ENCODE measurements at places on chromosomes 16 and 17.

GRCh38 chr16:71826533-71827017 lies 17.9 kb upstream of the AP1G1 start:
- no peak for DNase-seq

GRCh38 chr16:57483725-57484514 lies 2.4 kb downstream of the DOK4 start:
- DNase-seq, result no peak

GRCh38 chr17:78759203-78759968 lies 22.7 kb downstream of the CYTH1 start:
- DNase-seq, result no peak

DNA sequence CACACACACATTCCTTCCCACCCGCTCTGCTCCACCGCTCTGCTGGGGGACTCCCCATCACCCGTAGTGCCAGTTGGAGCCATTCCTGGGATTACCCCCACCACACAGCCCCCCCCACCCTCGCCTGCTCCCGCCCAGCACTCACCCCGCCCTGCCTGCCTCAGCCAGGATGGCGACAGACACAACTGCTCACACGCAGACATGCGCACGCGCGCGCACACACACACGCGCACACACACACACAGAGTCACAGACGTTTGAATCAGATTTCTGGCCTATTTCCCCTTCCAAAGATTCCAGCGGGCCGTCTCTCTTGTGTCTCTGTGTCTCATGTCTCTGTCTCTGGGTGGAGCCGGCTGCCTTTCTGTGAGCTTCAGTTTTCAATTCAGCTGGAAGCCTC lies 4.4 kb downstream of the CACNA1G start:
- no peak for DNase-seq

DNA sequence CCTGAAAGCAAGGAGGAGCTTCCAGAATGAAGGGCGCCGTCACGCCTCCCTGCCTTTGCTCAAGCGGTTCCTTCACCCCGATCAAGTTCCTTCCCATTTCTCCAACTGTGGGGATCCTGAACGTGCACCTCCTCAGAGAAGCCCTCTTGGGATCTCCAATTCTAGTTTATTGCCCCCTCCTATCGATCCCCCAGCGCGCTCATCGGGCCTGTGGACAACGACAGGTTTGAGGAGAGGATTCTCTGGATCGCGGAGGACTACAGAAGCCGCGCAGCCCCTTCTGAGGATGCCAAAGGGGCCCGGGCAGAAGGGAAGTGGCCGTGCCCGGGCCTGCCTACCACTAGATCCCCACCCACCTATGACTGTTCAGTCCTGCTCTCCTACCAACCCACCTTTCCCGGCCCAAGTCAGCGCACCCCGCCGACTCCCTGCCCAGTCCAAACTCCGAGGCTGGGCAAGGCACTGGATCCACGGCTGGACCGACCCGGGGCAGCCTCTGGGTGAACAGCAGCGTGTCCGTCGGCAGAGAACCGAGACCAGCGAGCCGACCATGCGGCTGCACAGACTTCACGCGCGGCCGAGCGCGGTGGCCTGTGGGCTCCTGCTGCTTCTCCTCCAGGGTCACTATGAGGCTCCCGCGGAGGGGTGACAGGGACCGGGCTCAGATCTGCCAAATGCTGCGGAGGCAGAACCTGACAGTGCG lies 12.8 kb upstream of the CES3 start:
- DNase-seq, result no peak

DNA sequence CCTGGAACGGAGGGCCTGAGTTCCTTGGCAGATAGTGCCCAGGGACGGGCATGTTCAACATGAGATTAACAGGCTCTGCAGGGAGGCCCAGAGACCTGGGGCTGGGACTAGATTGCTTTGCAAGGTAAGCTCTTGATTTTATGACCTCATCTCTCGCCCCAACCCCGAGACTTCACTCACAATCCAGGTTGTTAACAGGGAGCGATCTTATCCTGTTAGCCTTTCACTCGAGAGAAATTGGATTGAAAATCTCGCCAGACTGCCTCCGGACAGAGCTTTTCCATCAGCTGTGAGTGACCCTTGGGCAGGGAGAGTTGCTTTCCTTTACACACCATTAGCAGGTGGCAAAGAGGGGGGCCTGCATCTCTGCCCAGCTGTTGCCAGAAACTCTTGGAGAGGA lies 521.7 kb upstream of the EEF2KMT start:
- no peak for DNase-seq

DNA sequence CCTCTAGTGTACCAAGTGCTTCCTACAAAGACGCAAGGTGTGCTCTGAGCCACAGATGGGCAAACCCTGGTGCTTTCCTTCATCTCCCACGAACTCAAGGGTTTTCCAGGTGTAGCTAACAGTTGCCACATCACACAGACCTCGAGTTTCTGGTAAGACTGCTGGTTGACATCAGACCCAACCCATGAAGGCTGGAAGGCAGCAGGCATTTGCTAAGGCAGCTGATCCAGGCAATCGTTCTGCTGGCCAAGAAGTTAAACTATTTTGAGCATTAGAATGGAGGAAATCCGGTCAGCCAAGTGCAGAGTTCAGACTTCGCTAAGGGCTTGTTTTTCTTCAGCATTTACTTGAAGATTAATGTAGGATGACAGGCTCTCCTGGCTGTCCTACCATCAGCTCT lies 11.5 kb downstream of the HAS3 start:
- no peak for DNase-seq

GRCh38 chr16:29943846-29944799 lies 17.8 kb upstream of the TMEM219 start:
- DNase-seq, result peak; percentile 94

DNA sequence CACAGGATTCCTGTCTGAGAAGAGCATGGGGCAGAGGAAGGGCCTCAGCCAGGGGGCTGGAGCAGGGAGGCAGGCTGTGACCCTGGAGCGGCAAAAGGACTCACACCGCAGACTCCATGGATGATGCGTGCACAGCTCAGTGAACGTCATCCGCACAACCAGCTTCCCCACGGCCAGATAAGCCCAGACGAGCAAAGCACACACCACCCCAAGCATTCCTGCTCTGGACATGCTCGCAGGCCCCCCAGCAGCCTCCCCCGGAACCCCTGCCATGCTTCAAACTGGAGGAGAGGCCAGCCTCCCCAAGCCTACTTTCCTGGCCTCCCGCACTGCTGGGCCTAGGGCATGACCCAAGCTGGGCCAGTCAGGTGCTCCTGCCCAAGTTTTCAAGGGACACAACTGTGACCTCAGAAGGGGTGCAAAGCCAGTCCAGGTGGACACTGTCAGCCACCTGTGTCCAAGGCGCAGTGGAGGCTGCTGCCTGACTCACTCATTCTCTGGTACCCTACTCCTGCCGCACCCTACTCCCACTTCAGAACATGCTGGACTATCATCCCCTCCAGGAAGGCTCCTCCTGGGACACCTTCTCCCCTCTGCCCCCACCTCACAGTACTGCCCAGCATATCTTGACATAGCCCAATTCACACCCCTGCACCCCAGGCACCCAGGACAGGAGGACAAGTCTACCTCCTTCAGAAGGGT lies 4.8 kb downstream of the BCAR1 start:
- DNase-seq, result no peak

DNA sequence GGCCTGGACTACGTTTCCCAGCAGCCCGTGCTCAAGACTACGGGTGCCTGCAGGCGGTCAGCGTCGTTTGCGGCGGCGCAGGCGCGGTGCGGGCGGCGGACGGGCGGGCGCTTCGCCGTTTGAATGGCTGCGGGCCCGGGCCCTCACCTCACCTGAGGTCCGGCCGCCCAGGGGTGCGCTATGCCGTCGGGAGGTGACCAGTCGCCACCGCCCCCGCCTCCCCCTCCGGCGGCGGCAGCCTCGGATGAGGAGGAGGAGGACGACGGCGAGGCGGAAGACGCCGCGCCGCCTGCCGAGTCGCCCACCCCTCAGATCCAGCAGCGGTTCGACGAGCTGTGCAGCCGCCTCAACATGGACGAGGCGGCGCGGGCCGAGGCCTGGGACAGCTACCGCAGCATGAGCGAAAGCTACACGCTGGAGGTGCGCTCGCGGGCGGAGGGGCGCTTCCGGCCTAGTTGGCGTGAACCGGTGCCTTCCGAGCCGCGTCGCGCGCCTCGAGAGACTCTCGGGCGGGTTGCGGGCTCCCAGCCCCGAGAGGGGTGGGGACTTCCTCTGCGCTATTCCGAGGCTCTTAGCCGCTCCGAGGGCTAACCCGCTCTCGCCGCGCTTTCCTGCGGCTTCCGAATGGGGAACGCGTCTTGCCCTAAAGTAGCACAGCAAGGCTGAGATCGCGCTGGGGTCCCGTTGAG lies at the start of gene RBL2:
Gene RBL2 (plus strand): TSS at position 95 of the 689 bp plus-strand sequence. CDS start 86 bp downstream, at position 181.
- peak; percentile 84 for DNase-seq

GRCh38 chr16:27232901-27233625 lies 29.7 kb downstream of the KDM8 start:
- DNase-seq, result no peak

- DNase-seq, result no peak
Measured at GRCh38 chr17:28796062-28796461, 46.5 kb downstream of the FAM222B start.

- DNase-seq, result no peak
Measured at GRCh38 chr16:86401126-86401525, 109.2 kb upstream of the FOXF1 start.

DNA sequence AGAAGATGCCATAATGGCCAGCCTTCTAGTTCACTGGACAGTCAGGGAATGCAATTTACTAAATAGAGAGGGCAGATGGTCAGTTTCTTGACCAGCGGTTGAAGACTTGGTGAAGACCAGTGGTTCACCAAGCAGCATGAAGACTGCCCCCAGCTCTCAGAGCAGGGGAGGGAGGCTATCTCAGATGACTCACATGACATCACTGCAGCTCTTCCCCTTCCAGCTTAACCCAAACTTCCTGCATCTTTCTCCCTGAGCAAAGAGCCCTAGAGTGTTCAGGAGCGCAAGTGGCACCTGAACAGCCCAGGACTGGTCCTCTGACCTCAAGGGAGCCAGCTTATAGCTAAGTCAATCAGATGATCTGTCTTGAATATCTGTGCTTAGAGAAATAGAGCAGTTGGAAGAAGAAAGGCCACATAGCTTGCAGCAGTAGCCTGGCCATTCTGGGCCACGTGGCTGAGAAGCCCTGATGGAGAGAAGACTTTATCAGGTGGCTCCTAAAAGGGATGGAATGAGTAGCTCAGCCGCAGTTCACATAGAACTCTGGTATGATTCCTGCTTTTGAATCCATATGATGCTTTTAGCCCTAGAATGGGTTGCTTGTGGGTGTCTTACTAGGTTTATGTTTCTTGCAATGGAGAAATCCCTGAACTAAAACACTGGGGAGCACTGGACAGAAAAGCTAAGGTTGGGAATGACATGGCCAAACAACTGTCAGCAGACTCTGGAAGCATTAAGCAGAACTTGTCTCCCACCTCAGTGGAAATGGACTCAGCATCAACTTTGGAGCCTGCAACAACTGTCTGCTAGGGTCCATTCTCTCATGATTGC lies 392.1 kb upstream of the CCL2 start:
- DNase-seq, result no peak

- peak; percentile 60 for DNase-seq
Measured at GRCh38 chr16:56911771-56912571, 20.0 kb upstream of the HERPUD1 start.

All from HTR-8/SVneo (cell line).